ENCODE measurements at places on chromosomes 2 and 18. TPM values are rescaled to one million over a fixed set of nuclear protein-coding genes. Genes with fewer than 3 reads are reported as not detected.

Gene CRYBA2
- total RNA-seq: not detected

Gene DUSP19
- total RNA-seq: 2.4 TPM

Gene SPEG
- total RNA-seq: 6.7 TPM

Gene HNMT
- 15.8 TPM for total RNA-seq

Gene COPS9
- total RNA-seq: 156 TPM

Gene SELENOI
- total RNA-seq: 8.1 TPM

Gene DAPL1
- 22.3 TPM for total RNA-seq

Gene GALR1
- not detected for total RNA-seq

Gene DNMT3A
- total RNA-seq: 24.0 TPM

Gene ZBTB7C
- total RNA-seq: 21.6 TPM

Gene WNT10A
- 0.14 TPM for total RNA-seq

Gene CYS1
- 0.78 TPM for total RNA-seq

Gene IGFBP5
- total RNA-seq: 778 TPM

Gene RNF144A
- 71.6 TPM for total RNA-seq

Gene SMYD1
- 0.34 TPM for total RNA-seq

Gene CPLX4
- not detected for total RNA-seq

Gene IL1F10
- not detected for total RNA-seq

Gene IDH1
- 373 TPM for total RNA-seq

Gene KIF1A
- 0.87 TPM for total RNA-seq

Gene ERFE
- total RNA-seq: not detected

Gene RGPD5
- total RNA-seq: 6.3 TPM

Data from adrenal gland (tissue), 19 donors.